ENCODE measurements at places on chromosomes 1 and 21. TPM values are rescaled to one million over a fixed set of nuclear protein-coding genes. Genes with fewer than 3 reads are reported as not detected.

- peak; percentile 8 for DNase-seq
These were observed 686 bp downstream of the KMO start for GRCh38 chr1:241532864-241533263.

- peak; percentile 96 for DNase-seq
These were observed 9.6 kb downstream of the ZBTB17 start for GRCh38 chr1:15966081-15966955.

DNA sequence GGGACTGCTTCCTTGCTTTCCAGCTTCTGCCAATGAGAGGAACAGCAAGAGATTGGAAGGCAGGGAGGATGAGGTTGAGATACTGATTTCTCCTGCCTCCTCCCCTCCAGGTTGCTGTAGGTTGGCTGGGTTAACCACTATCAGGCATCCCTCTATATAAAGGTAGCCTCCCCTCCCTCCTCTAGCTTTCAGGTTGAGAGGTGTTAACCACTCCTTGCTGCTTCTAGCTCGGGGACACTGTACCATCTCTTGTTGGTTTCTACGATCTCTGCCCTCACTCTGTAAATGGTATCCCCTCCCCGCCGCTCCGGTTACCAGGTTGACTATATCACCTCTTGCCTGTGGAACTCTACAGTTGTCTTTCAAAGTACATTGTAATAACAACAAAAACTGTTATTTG is 16.7 kb downstream of the LPAR3 start:
- DNase-seq = peak; percentile 25

DNA sequence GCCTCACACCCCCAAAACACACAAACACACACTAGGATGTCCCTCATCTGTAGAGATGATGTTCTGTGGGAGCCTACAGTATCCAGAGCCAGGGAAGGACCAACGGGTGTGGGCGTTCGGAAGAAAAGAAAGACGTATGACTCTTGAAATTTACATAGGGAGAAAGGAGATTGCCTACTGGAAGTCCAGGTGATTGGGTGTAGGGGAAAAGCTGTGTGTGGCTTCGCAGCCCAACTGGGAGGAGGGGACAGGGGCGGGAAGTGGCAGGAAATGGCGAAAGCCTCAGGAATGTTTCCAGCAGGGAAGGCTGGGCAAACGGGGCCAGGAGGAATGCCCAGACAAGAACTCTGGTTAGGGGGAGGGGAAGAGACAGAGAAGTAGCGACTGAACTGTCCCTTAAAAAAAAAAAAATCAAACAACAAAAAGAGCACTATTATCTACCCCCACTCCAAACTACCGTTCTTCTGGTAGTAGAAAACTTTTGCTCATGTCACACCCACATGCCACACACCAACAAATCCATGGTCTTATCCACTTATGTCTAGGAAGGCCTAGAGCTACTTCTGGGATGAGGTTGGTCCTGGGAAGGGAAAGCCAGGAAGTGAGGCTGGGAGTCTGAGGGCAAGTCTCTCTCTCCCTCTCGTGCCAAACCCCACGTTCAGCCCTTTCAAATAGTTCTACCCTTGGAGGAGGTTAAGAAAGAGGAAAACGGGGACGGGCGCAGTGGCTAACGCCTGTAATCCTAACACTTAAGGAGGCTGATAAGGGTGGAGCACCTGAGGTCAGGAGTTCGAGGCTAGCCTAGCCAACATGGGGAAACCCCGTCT is 1.8 kb upstream of the CKS1B start:
- DNase-seq = peak; percentile 28

DNA sequence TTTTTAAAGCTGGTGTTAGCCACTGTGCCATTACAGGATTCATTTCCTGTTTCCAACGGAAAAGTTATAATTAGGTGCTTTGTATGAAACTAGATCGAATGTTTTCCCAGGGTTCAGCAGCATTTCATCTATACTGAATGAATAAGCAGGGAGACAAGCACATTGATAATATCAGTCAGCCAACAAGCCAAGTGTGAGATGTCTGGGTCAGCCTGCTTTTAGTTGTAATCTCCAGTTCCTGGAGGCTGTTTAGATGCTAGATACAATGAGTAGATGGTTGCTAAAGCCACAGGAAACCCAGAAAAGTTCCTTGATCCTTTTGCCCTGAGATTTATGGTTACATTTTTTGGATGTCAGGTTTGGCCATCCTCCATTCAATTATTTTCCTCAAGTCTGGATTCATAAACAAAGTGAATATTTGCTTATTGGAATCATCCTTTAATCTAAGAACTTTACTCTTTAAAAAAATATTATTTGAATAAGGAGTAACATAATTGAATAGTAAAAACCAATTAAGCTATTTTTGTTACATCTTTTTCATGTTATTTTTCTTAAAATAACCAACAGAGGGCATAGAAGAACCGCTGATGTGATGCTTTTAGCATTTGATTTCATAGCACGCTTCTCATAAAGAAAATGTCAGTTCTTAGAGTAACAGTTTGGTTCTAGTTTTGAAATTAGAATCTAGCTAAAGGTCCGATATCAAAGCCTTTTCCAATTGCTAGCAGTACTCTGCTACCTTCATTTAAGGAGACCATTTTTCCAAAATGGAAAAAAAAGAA is 76.6 kb downstream of the HSPA13 start:
- DNase-seq = no peak

Gene PPP1R8
- 54.4 TPM for total RNA-seq

DNA sequence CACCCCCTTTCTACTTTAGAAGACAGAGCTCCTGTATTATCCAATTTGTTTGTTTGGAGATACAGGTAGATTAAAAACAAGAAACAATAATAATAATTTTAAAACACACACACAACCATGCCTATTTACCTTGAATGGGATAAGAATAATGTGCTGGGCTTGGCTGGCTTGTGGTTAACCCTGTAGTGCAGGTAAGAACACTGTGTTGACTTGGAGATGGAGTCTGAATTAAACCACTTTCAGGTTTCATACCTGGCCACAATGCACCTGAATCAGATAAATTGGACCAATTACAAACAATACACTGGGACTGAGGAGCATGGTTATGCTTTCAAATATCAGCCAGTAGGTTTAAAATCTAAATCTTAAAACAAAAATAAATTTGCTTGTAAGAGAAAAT is 60.8 kb downstream of the EYA3 start:
- no peak for DNase-seq

GRCh38 chr1:204031098-204031710 is 41.7 kb upstream of the SOX13 start:
- no peak for DNase-seq

- DNase-seq = peak; percentile 67
These were observed 3.0 kb upstream of the MDM4 start for GRCh38 chr1:204513117-204513716.

Gene ZFP69B
- total RNA-seq = 4.1 TPM

Gene CELF3
- not detected for total RNA-seq

DNA sequence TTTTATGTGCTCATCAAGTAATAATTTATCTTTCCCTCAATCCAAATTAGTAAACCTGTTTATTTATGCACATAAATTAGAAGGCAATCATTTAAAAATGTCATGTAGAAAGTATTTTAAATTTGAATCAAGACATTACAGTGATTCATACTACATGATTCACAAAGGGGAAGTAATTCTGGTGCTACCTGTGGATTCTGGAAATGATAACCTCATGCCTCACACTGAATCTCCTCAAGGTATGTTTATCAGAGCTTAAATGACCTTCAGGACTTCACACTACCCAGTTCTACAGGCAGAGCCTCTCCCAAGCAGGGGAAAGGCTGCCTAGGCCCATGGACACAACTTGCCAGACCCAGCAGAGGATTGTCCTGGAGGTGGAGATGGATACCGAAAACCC is 25.2 kb upstream of the TDRD10 start:
- no peak for DNase-seq

- DNase-seq = peak; percentile 52
These were observed 483 bp downstream of the CHML start for GRCh38 chr1:241639623-241640148.

- DNase-seq = no peak
These were observed 8.9 kb downstream of the RCAN1 start for GRCh38 chr21:34606051-34606450.

Gene TRPM2
- 3.7 TPM for total RNA-seq

Gene SPAG17
- total RNA-seq = not detected

Gene PROK1
- total RNA-seq = not detected

DNA sequence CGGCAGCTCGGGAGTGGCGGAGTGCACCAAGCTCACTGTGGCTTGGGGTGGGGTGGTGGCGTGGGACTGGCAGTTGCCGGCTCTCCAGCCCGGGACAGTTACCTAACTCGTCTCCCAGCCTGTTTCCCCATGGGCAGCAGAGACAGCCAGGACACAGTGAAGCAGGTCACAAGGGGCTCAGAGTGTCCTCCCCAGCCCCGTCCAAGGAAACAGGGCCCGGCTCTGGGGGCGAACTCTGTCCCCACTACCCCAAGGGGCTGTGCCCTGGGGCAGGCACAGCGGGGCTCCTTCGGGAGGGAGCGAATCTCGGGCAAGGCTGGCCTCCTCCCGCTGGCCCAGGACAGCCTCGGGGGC is 759 bp downstream of the GPR157 start:
- DNase-seq = no peak

- no peak for DNase-seq
These were observed 14.8 kb downstream of the DCST2 start for GRCh38 chr1:155018617-155019348.

Gene GNG4
- total RNA-seq = 2.3 TPM

- no peak for DNase-seq
These were observed 24.9 kb downstream of the NCMAP start for GRCh38 chr1:24580756-24581155.

DNA sequence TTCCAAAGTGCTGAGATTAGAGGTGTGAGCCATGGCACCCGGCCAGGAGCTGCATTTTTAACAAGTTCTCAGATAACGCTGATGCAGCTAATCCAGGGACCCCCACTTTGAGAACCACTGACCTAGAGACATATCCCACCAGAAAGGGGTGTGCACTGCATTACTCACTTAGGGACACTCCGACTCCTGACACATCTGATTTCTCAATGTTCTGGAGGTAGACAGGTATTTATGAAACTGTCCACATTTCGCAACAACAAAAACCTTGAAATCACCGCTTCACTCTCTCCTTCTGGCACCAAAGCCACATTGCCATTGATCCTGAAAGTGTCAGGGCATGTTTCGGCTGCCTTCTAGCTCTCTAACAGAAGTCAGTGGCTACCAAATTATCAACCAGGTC is 23.2 kb upstream of the CAMTA1 start:
- DNase-seq = no peak

DNA sequence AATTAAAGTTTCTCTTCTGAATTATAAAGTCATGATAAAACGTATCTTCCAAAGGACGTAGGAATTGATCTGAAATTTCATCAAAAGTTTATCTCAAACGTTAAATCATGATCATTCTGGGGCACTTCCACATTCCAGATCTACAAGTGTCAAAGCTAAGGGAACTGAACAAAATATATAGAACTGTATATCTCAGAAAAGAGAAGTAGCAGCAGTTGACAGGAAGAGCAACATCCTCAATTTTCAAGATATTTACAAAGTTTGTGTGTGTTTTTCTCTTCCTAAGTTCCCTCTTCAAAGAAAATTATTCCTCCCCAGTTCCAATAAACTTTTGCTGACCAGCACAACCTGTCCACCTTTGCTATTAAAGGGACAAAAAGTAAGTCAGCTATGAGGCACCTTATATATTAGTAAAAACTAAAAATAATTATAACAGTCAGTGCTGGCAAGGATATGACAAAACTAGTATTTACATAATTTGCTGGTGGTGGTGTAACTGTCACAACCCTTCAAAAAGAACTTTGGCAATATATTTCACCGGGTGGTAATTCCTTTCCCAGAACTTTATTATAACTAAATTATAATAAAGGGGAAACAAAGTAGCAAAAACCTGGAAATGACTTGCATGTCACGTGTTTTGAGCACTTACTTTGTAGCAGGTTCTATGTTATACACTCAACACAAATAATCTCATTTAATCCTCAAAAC is 38.5 kb upstream of the EYA3 start:
- no peak for DNase-seq

- DNase-seq = no peak
These were observed 128.8 kb downstream of the KCNN3 start for GRCh38 chr1:154741327-154741726.

Gene OVAAL
- total RNA-seq = not detected

GRCh38 chr1:20660847-20661206 is 342 bp downstream of the DDOST start:
- peak; percentile 34 for DNase-seq

- no peak for DNase-seq
These were observed 6.3 kb upstream of the LAD1 start for GRCh38 chr1:201405484-201405831.

DNA sequence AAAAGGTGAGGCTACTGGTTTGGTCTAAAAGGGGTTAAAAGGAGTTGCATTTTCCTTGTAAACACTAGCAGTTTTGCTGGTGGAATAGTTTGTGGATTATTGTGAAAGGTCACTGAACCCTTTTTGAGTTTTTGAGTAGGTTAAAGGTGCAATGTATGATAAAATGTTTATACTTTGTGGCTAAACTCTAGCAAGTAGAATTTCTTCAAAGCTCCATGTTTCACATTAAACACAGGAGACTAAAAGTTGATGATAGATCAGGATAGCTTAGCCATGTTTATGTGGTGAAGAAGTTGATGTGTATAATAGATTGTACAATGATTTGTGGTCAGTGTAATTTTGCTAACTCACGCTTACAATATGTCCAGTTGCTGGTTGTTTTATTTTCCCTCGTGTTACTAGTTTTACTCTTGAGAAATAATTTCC is 13.1 kb downstream of the ZNF326 start:
- no peak for DNase-seq

Gene KIF17
- not detected for total RNA-seq

DNA sequence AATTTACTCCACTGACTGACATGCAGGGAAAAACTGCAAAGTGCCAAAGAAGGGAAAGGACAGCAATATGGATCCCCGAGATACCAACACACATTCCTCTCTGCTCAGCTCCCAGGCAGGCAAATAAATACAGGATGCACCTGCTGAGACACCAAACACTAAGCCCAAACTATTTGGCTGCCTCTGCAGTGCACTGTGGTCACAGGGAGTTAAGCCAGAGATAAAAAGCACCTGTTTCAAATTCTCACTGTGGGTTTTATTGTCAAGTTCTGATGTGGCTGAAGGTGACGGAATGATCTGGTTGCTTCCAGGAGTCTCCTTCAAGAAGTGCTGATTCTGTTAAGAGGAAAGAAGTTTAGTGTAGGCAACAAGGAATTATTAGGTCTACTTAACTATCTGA is 17.7 kb downstream of the TEX38 start:
- no peak for DNase-seq

GRCh38 chr1:12615159-12615864 is 2.7 kb downstream of the DHRS3 start:
- DNase-seq = no peak

DNA sequence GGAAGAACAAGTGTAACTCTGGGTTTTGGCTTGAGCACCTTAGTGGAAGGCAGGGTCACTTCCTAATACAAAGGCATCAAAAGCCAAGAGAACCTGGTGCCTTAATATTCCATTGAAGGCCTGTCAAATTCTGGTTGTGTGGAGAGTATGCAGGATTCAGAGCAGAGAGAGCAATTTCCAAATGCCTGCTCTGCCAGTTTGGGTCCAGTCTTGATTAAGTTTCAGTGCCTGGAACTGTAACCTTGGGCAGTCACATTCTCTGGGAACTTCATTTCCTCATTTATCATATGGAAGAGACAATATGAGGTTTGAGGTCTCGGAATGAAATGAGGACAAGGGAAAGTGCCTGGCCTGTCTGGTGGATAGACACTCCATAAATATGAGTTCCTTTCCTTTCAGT is 198.0 kb upstream of the C8B start:
- DNase-seq = no peak

GRCh38 chr1:220189750-220190347 is 82.4 kb downstream of the RAB3GAP2 start:
- no peak for DNase-seq

GRCh38 chr21:31500071-31500470 is 156.0 kb upstream of the TIAM1 start:
- DNase-seq = no peak

All from activated CD8-positive, alpha-beta T cell treated with anti-CD3 and anti-CD28 coated beads for 36 hours (primary cell).